ENCODE measurements at places on chromosomes 2 and 18. TPM values are rescaled to one million over a fixed set of nuclear protein-coding genes. Genes with fewer than 3 reads are reported as not detected.

Gene ANKRD62
- not detected for total RNA-seq

Gene SLC4A5
- 2.2 TPM for total RNA-seq

Gene LOXHD1
- total RNA-seq = 5.5 TPM

Gene ITGB6
- not detected for total RNA-seq

Gene KRTCAP3
- not detected for total RNA-seq

Gene RAD51AP2
- not detected for total RNA-seq

- DNase-seq = no peak
Observed at GRCh38 chr2:191112448-191112901, 38.3 kb downstream of the STAT4 start.

DNA sequence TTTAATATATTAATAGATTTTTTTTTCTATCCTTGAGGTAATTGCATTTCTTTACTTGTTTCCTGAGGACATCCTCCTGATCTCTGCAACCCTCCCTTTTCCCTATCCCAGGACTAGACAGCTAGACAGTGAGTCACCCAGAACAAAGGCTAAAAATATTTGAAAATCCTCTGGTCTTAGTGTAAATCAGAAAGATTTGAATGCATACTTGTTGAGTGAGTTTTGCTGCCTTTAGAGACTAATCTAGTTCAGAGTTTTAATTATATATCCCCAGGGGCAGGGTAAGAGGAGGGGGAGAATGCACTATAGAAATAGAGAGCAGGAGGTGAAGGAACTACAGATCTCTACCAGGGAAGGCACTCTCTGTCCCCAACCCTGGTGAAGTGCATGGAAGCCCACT, 202.3 kb upstream of the TCF4 start:
- no peak for DNase-seq

GRCh38 chr2:172226244-172227061, 123.8 kb upstream of the DLX2 start:
- DNase-seq = no peak

DNA sequence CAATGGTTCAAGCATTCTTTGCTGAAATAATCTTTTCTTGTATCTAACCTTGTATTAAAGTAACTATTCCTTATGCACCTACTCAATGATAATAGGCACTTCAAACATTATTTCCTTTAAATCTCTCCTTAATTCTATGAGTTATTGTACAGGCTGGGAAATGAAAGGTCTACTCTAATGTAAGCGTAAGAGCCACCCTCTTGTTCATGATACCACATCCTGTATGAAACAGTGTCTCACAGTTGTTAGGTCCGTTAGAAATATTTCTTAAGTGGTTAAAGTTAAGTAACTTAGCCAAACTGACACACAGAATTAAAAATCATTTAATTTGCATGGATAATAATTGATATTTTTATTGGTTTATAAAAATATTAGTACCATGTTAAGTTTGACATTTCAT, 162.5 kb upstream of the RPRM start:
- DNase-seq = no peak

- no peak for DNase-seq
Observed at GRCh38 chr2:207468488-207468887, 61.3 kb upstream of the CREB1 start.

DNA sequence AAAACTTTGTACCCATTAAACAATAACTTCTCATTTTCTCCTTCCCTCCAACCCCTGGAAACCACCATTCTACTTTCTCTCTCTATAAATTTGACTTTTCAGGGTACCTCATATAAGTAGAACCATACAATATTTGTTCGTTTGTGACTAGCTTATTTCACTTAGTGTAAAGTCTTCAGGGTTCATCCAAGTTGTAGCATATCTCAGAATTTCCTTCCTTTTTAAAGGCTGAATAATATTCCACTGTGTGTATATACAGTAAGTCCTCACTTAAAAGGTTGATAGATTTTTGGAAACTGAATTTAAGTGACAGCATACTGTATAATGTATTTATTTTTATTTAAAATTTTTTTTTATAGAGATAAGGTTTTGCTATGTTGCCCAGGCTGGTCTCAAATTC, 13.9 kb downstream of the CASP10 start:
- no peak for DNase-seq

- no peak for DNase-seq
Observed at GRCh38 chr2:127853671-127854070, 4.3 kb downstream of the POLR2D start.

DNA sequence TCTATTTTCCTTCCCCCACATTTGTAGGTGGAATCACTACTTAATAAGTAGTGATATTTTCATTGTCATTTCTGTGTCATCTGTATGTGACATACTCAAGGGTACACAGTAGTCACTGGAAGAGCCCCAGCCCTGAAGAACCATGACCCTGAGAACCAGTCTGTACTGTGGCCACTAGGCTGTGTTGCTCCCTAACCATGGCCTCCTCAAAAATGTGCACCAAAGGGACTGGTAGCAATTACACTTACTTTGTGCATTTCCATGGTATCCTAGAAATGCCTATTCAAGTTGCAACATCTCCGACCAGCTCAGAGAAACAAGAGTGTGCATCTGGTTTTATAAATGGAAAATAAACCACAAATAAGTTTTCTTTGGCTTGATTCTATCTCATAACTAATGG, 155.1 kb downstream of the DOCK10 start:
- no peak for DNase-seq

- no peak for DNase-seq
Observed at GRCh38 chr2:45300026-45300750, 290.9 kb upstream of the SIX2 start.

DNA sequence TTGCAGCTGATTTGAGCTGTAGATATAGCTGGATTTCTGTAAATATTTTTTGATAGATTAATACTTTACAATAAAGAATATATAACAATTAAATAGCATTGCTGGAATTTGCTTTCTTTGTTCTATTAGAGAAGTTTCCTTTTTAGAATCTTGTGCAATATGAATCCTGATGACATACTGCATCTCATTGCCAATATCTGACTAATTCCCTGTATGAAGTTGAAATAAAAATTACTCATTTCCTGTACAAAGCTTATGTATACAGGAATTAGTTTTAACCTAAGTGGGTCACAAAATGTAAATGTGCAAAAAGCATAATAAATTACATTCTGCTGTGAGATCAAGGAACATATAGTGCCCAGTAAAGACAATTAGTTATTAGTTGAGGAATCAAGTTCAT, 72.8 kb upstream of the TMEFF2 start:
- no peak for DNase-seq

- DNase-seq = no peak
Observed at GRCh38 chr2:216838151-216838550, 21.7 kb downstream of the TNP1 start.

DNA sequence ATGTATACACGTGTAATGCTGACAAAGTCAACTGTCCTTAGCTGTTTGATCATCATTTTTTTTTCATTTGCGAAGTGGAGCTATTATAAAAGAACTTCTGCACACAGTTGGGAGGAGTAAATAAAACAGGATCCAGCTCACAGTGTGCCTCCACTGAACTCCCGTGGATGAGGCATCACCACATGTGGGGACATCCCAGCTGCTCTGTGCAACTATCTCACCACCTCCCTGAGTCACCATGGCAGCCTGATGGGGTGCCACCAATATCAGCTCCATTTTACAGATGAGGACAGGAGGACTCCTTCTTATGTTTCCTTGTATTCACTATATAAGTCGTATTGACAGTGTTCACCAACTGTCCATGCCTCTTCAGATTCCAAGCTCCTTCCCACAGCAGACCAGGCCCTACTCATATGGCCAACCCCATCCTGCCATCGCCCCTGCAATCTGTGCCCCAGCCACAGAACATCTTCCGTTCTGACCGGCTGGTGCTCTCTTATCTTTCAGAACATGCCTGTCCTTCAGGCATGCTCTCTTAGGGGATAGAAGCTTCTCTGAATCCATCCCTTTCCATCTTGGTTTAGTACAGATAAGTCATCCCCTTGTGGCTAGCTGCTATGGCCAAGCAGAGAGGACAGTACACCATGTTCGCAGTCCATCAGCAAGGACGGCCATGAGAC, 288.1 kb downstream of the RNF144A start:
- no peak for DNase-seq

- no peak for DNase-seq
Observed at GRCh38 chr2:86794861-86795260, 4.1 kb upstream of the CD8A start.
